ENCODE measurements at places on chromosomes 7 and 10.

- DNase-seq: no peak
Observed at GRCh38 chr7:5332579-5332978, 49.8 kb downstream of the SLC29A4 start.

DNA sequence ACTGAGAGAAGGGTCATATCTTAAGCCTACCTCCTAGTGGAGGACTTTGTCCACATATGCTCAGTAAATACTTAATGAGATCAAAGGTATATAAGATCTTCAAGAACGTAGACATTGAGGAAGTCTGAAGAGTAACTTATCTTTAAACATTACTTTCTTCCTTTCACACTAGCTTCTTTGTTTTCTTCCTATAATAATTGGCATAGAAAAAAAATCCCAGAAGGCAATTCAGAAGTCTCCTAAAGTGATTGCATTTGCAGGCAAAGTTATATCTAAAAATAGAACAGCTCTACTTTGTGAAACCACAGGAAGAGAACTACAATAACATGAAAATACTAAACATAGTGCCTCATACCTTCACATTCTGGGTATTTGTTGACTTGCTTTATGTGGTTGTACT, 150.4 kb downstream of the PPP1R3A start:
- no peak for DNase-seq

DNA sequence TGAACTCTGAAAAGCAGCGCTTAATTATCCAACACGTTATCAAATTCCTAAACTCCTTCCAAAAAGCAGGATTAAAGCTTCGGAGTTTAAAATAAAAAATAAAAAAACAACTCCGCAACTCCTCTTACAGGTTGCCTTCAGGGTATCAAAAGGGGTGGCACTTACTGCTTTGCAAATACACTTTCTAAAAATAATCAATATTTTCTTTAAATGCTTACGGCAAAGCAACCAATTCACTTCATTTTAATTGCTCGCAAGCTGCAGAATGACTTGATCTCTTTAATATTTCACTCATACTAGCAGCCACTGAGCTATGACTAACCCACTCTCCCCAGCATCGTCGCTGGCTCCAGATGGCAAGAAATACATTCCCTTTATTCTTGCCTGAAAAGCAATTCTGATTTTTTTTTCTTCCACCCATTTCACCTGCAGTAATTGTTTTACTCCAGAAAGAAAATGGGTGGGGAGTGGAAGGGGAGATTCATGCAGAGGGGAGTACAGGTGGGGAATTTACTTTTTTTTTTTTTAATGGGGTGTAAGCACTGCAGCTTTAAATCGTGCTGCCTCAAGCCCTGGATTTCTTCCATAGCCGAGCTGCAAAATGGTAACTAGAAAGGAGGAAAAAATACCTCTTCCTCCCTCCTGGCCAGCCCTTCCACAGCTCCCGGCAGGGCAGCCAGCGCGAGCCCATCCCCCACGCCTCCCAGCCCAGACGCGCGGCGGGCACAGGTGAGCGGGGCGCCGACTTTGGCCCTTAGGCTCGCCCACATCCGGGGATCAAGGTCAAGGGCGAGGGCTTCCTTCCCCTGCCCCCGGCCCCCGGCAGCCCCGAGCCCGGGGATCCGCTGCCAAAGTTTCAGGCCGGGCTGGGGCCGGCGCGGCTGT, 54.2 kb upstream of the FHIP2A start:
- DNase-seq: no peak

- DNase-seq: no peak
Observed at GRCh38 chr7:128206017-128206746, 34.9 kb upstream of the LEP start.

DNA sequence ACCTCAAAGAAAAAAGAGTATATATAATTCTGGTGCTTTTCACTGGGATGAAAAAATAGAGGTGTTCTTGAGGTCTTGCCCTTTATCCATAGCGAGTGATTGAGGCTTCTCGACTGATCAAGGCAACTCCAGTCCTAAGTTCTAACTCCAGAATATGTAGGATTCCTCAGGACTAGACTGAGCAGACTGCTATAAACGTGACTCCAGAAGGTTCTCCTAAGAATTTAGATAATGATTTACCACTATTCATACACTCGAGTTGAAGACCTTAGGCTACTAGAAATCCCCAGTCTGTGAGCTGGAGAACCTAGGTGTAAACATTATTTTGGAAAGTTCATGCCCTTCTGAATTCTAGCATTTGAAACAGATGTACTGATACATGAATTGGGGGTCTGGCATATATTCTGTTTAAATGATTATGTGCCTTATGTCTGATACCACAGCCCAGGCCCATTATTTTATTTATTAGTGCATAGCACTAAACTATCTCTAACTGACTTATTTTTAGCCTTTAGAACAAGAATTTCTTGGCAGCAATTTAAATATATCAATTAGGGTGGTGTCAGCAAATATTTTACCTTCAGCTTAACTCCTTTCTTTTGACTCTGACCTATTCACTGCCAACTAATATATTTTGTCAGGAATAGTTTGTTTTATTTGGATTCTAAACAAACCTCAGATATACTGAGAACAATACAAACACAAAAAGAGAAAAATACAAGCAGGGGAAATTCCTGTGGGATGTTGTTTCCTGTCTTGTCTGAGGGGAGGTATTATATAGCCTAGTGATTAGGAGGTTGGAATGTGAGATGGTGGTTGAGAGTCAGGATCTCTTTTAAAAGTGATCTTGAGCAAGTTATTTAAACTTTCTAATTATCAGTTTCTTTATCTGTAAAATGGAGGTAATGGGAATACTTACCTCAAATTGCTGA, 75.8 kb downstream of the PODXL start:
- DNase-seq: no peak

GRCh38 chr10:116870949-116871348, 21.6 kb downstream of the ENO4 start:
- DNase-seq: no peak

GRCh38 chr10:71684356-71685173, 35.0 kb downstream of the C10orf105 start:
- DNase-seq: no peak

DNA sequence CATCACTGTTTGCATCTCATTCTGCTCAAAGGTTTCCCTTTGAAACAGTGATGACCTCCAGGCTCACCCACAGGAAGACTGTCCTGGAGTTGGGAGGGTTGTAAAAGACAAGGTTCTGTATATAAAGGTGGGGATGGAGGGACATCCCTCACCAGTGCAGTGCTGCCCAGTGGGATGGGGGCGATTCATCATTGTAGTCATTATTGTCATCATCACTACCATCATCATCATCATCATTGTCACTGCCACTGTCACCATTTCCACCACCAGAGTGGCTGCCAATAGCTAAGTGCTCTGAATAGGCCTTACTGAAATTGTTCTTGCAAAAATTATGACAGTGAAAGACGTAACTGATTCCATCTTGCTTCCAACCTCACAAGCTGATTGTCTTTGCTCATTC, 24.7 kb downstream of the MRPS24 start:
- DNase-seq: no peak

DNA sequence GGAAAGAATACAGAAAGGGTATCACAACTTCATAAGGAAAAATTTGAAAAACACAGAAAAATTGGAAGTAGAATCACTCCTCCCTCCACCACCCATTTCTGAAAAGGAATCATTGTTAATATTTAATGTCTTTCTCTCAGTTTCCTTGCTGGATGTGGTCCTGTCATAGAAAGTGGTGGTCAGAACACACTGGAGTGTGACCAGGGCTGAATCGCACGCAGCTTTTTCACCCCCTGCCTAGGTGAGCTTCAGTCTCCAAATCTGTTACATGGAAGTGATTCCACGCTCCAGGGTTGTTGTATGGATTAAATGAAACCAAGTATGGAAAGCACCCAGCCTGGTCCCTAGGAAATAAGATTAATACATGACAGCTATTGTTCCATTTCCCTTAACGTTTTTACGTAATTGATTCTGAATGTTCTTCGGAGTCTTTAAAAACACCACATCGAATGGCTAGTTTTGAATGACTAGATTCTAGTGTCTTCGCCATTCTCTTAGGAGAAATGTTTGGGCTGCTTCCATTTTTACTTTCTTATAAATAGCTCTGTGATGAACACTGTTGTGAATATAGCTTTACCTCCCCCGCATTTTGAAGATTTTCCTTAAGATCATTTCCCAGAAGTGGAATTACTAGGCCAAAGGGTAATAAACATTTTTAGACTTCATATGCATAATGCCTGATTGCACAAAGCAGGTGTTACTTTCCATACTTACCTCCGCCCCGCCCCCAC, 10.9 kb upstream of the DUSP5 start:
- DNase-seq: no peak

DNA sequence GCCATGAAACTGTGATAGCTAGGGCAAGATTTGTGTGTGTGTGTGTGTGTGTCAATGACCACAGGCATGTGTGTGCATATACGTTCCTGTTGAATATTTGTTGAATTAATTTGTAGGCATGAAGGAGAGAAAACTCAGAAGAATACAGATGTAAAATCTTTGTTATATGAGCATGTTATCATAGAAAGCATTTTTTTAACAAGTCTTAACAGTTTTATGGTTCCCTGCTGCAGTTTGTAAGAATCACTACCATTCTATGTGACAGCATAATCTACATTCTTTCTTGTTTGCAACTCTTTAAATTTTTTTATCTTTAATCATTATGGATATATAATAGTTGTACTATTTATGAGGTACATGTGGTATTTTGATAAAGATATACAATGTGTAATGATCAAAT, 130.3 kb downstream of the CD36 start:
- no peak for DNase-seq

DNA sequence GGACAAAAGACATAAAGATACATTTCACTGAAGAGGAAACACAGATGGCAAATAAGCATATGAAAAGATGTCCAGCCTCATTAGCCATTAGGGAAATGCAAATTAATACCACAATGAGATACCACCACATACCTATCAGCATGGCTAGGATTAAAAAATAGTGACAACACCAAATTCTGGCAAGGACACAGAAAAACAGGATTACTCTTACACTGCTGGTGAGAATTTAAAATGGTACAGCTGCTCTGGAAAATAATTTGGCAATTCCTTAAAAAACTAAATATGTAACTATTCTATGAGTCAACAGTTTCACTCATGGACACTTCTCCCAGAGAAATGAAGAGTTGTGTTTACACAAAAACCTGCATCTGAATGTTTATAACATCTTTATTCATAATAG, 121.1 kb downstream of the C10orf90 start:
- no peak for DNase-seq

- no peak for DNase-seq
Observed at GRCh38 chr10:125605167-125605566, 77.8 kb downstream of the TEX36 start.

DNA sequence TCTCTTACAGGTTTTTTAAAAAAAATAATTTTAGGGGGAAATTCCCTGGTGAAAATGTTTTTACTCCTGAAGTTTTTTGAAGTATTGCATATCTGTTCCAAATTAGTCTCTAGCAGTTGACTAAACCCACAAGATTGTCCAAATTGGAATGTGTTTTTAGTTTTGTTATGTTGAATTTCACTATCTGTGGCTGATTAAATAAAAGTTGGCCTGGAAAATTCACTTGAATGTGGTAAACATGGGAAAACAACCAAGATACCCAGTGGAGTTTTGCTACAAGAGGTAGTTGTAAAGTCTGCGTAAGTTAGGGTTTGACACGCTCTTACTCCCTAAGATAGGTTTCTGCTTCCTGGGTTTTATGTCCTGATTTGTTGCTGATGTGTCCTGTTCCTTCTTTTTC, 3.3 kb downstream of the TSGA13 start:
- DNase-seq: no peak

GRCh38 chr10:93726024-93726423, 23.6 kb upstream of the FRA10AC1 start:
- DNase-seq: no peak

- DNase-seq: no peak
Observed at GRCh38 chr7:150949971-150950491, 28.1 kb downstream of the KCNH2 start.

DNA sequence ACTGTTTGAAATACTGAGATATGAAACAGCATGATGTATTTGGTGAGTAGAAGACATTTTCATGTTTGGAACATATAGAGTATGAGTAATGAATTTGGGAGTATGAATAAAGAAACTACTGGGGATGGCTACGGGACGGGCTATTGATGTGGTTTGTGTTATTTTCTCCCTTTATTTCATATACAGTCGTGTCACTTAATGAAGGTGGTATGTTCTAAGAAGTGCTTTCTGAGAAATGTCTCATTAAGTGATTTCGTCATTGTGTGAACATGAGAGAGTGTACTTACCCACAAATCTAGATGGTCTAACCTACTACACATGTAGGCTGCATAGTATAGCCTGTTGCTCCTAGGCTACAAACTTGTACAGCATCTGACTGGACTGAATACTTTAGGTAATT, 106.3 kb downstream of the CCNY start:
- no peak for DNase-seq

DNA sequence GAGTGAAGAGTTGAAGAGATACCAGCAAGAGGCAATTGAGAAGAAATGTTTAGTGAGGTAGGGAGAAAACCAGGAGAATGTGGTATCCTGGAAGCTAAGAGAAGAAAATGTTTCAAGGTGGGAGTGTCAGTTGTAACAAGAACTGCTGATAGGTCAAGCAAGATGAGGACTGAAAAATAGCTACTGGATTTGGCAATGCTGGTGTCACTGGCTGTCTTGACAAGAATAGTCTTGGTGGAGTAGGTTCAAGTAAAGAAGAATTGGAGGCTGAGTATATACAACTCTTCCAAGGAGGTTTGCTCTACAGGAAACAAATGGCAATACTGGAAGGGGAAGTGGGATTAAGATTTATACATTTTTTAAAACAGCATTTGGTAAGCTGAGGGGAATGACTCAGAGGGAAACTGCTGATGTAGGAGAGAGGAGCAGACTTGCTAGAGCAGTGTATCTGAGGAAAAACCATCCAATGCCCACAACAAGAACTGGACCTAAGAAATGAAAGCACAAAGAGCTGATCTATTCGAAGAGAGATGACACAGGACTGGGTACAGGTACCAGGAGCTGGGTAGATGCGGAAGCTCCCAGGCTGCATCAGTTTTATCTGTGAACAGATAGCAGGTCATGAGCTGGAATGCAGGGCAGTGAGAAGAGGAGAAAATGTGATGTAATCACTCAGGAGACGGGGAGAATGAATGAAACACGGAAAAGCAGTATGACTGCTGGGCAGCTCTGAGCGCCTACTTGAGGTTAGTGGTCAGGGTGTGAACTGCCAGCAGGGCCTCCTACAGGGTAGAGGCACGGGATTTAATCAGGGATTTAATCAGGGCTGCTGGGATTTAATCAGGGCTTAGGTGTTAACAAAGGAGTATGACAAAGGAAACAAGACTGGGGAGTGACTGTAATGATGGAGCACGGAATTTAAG, 34.5 kb downstream of the FAM25A start:
- DNase-seq: no peak

DNA sequence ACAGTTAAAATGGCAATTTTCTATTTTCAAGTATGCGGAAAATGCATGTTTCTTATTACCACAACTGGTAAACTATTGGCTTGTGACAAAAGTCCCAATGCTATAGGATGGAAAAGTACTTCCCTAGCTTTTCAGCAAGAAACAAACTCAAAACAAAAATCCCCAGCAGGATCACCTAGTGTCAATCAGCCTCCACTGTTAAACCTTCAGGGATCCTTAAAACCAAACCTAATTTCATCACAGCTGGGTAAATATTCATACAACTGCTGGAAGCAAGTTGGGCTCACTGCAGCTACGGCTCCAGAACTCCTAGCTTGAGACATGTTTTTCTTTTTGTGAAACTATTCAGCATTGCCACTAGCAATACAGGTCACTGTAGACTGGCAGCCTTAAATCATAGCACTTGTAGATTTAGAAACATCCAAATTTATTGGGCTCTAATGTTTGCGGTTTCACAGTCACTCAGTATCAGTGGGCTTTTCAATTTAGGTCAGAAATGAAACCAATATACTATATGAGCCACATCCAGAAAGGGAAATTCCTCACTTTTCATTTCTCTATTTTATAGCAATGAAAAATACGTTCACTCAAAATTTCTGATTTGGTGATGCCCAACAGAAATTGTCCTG, 145.2 kb upstream of the ANK3 start:
- DNase-seq: no peak
